ENCODE measurements at places on chromosomes 16 and 17. TPM values are rescaled to one million over a fixed set of nuclear protein-coding genes. Genes with fewer than 3 reads are reported as not detected.

GRCh38 chr17:61260071-61260797 is 139.4 kb upstream of the TBX2 start:
- no peak for DNase-seq
- no peak overlapping the region for H3K4me3 ChIP-seq

The GLTPD2 gene
- total RNA-seq: not detected

The USB1 gene
- 34.1 TPM for total RNA-seq

The KRTAP9-8 gene
- total RNA-seq: not detected

DNA sequence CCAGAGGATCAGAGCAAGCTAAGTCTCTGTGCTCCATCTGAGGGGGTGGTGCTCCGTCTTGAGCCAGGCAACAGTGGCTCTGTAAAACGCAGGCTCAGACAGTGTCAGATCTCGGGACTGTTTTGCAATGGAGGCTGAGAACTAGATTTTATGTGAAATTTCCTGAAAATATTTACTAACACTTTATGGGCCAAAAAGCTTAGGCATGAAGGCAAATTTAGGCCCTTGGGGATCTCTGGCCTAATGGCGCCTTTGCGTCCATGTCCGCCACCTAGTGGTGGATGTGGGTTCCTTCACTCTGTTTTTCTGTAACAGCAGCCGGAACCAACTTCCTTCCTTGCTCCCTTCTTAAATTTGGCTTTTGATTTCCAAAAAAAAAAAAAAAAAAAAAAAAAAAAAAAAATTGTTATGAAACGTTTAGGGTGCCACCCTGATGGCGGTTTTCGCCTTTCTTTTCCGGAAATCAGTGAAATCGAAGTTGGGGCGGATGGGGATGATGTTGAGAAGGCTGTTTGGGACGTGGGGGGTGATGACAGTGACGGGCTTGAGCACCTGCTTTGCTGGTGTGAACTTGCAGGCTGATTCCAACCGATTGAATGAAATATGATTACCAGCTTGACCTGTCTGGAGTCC is 14.0 kb upstream of the ELAC2 start:
- no peak overlapping the region for H3K27ac ChIP-seq
- H3K27me3 ChIP-seq: peaks cover 5% of the 10 kb centered on the region
- peak; percentile 13 for DNase-seq
- H3K36me3 ChIP-seq: no peaks in the 10 kb centered on the region
- peaks cover 12% of the 10 kb centered on the region for H3K4me1 ChIP-seq

The HSD17B1 gene
- total RNA-seq: 0.90 TPM

DNA sequence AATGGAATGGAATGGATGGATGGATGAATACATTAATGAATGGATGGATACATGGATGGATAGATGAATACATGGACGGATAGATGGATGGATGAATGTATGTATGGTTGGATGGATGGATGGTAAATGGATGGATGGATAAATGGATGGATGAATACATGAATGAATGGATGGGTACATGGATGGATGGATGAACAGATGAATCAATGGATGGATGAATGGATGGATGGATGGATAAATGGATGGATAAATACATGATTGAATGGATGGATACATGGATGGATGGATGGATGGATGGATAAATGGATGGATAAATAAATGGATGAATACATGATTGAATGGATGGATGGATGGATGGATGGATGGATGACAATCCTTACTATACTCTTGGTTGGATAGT is 26.0 kb downstream of the TMC5 start:
- DNase-seq: no peak
- no peaks in the 10 kb centered on the region for H3K4me1 ChIP-seq
- peaks cover 4% of the 10 kb centered on the region for H3K27me3 ChIP-seq
- H3K4me3 ChIP-seq: no peak overlapping the region

GRCh38 chr16:27748868-27749546 is 199.1 kb downstream of the KATNIP start:
- H3K27ac ChIP-seq: no peak overlapping the region
- no peak for DNase-seq
- no peak overlapping the region for H3K4me3 ChIP-seq
- peaks cover 5% of the 10 kb centered on the region for H3K36me3 ChIP-seq
- H3K27me3 ChIP-seq: no peaks in the 10 kb centered on the region

GRCh38 chr17:31509805-31510177 is 118.3 kb downstream of the RAB11FIP4 start:
- H3K36me3 ChIP-seq: no peaks in the 10 kb centered on the region
- peak overlapping the region; percentile 97 for H3K27ac ChIP-seq
- DNase-seq: no peak
- H3K4me3 ChIP-seq: peak overlapping the region; percentile 95

The TBC1D3I gene
- total RNA-seq: 0.57 TPM

The RHBDF2 gene
- 38.3 TPM for total RNA-seq

DNA sequence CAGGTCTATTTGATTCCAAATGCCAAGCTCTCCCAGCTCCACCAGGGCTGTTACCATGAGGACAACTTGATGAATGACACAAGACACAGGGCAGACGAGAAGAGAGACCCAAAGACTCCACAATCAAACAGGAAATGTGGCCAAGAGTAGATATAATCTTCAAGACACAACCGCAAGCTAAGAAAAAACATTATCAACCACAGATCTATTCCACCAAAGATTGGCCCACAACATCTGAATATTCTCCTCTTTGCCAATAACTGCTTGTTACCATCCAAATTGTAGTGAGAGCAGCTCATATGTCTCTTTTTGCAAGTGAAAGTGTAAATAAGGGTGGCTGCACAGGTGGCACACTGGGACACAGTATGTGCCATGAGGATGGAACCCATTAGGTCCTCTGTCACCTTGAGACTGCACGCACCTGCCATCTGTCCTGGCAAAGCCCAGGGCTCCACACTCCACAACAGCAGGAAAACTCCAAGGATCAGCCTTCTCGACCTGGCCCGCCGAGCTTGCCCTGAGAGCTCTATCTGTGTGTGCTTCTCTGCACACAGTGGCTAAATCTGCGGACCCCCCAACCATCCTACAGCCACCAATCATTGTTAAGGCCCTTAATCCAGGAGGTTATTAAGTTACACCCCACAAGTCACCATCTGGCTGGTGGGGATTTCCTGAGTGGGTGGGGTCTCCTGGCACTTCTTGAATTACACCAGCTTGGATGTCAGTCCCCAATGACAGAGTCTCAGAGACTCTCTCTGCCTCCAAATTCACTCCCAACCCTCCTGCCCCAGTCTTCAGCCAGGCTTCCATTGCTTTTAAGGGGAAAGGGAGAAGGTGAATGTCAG is 50.5 kb downstream of the DYNLRB2 start:
- peaks cover 19% of the 10 kb centered on the region for H3K4me1 ChIP-seq
- peak overlapping the region; percentile 73 for H3K4me3 ChIP-seq
- no peak for DNase-seq
- H3K36me3 ChIP-seq: peaks cover 3% of the 10 kb centered on the region
